Kidney epithelial cell (primary cell): ENCODE measurements at places on chromosomes 16 and 17. TPM values are rescaled to one million over a fixed set of nuclear protein-coding genes. Genes with fewer than 3 reads are reported as not detected.

GRCh38 chr16:86088287-86088686 is 189.3 kb downstream of the IRF8 start:
- DNase-seq, result no peak

DNA sequence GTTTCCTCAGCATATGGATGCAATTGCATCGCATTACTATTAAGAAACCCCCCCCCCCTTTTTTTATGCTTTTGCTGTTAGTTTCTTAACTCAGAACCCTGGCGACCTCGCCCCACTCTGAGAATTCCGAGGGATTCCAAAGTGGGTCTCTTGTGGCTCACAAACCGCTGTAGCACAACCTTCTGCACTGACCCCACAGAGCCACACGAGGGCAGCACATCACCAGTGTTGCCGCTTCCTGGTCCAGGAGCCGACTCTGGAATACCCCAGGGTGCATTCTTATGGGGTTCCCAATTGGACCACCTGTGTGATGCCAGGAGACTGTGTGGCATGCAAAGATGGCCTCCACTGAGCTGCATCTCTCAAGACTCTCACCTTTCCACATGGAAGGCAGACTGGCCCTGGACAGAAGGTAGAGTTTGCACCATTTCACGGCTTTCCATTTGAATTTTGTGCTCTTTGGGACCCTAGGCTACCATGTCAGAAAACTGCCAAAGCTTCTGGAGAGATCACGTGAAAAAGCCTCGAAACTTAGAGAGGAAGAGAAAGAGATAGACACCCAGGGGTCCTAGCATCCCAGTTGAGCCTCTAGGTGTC is 432.7 kb upstream of the ASIC2 start:
- DNase-seq, result no peak

The TRPV3 gene
- total RNA-seq, result 2.1 and 2.9 TPM in 2 replicates

GRCh38 chr16:89863741-89864526 is 9.5 kb upstream of the TCF25 start:
- DNase-seq, result no peak

DNA sequence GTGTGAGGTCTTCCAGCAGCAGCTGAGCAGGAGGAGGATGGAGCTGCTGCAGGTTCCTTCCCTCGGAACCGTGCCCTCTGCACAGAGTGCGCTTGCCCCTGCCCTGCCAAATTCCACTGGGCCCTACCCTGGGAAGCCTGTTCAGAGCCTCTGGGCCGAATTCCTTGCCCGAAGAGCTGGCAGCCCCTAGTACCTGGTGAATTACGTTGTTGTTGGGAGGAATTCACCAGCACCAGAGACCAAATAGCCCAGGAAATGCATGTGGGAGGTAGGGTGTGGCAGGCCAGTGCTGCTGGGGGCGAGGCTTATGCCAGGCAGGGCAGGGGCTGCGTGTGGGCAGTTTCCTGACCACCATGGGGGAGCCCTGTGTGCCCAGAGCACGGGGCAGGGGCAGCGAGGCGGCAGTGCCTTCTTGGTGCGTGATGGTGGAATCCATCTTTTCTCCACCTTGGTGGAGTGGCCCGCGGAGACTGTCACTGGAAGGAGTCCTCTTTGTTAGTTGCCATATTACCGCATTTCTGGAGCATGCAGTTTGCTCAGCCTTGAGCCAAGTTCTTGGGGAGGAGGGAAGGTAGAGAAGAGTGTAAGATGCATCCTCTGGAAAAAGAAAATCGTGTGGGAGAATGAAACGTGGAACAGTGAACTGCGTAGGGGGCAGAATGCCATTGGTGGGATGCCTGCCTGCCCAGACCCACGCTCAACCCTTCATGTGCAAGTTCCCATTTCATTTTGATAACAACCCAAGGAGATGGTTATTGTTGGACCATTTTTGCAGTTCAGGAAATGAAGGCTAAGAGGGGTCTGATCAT is 2.3 kb downstream of the MRC2 start:
- no peak for DNase-seq
